ENCODE measurements at places on chromosomes 2 and 18. TPM values are rescaled to one million over a fixed set of nuclear protein-coding genes. Genes with fewer than 3 reads are reported as not detected.

- no peak for DNase-seq
Observed at GRCh38 chr18:4453567-4453873, 1.6 kb downstream of the DLGAP1 start.

Gene CKAP2L
- total RNA-seq = 0.55 TPM

- no peak for DNase-seq
Observed at GRCh38 chr2:99725820-99726219, 236.0 kb upstream of the REV1 start.

DNA sequence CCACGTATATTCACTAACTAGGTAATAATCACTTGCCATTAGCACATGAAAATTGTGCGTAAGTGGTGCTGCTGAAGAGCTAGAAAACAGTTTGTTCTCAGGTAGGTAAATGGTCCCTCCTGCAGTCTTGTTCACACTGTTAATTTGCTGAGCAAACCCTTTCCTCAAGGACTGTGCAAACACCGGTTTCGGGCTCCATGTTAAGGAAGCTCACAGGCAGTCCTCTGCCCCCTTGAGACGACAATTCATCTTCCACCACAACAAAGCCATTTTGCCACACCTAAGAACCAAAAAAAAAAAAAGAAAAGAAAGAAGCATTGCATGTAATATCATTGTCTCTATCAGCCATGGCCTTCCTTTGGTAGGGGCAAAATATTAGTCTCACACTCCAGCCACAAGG lies 193.9 kb downstream of the BCL11A start:
- DNase-seq = no peak

DNA sequence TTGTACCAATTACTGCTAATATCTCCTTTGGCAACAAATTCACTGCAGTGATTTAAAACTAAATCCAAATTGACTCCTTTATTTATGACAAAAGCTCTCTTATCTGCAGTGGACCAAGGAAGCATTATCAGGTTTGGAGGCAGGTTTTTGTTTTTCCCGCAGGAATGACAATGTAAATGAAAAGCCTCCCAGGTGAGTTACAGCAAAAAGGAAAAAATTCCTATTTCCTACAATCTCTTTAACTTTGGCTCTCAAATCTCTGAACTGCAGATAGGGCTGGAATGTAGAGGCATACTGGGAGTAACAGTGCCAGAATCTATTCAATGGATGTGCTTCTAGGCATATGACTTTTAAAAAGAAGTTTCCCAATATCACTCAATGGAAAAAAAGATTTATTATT lies 28.9 kb upstream of the LRP2 start:
- DNase-seq = no peak

DNA sequence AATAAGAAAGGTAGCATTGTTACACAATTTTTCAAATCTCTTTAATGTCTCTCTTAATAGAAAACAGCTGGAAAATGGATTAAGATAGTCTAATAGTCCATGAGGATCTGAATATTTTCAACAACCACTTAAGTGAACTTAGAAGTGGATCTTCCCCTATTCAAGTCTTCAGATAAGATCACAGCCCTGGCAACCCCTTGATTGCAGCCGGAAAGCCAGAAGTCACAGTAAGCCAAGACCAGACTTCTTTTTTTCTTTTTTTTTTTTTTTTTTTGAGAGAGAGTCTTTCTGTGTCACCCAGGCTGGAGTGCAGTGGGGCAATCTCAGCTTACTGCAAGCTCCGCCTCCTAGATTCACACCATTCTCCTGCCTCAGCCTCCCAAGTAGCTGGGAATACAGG lies 18.6 kb upstream of the ZC3H15 start:
- no peak for DNase-seq

GRCh38 chr2:12560618-12561017 lies 156.1 kb upstream of the TRIB2 start:
- DNase-seq = no peak

Gene IL18R1
- total RNA-seq = 4.1 TPM

GRCh38 chr2:46983065-46983801 lies 67.6 kb upstream of the MCFD2 start:
- no peak for DNase-seq

Gene FLACC1
- total RNA-seq = 2.2 TPM

DNA sequence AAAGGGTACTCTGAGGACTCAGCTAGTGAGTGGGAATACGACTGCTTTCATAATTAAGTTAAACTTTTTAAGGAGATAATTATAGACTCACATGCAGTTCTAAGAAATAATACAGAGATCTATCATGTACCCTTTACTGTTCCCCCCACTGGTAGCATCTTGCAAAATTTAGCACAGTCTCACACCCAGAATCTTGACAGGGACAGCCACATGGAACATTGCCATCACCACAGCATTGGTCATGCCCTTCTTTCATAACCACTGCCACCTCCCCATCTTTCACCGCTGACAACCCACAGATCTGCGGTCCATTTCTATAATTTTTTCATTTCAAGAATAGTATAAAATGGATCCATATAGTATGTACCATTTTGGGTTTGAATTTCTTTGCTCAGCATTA lies 37.8 kb downstream of the ARHGEF4 start:
- no peak for DNase-seq

GRCh38 chr2:228987441-228988155 lies 283.5 kb downstream of the PID1 start:
- DNase-seq = no peak

Measured in adrenal gland (tissue), 19 donors.